ENCODE measurements at places on chromosomes 13 and 19.

DNA sequence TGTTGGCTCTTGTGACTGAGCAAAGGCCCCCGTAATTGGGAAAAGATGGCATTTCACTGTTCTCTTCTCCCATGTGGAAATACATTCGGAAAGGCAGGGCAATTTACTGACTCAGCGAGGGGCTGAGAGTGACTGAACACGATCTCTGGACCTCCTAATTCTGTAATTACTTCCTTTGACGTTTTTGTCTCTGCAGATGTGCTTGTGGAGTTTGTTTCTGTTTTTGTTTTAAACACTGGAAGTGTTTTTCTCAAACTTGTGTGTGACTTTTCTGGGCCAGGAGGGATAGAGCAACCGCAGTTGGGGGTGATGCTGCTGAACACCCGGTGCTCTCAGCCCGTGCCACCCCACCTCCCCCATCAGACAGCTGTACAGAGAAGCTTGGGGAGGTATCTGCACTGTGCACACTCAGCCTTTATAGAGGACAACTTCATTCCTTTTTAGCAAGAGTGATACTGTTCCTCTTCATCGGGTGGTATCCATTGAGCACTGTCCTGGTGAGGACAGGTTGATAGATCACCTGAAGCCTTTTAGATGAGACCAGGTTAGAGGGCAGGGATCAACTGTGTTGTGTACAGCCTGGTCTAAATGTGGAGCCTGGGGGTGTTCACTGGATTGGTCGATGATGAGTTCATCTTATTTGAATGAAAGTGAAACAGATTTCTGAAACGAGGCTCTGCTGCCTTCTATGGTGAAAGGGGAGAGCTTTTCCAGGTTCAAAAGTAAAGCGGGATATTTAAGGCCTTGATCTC lies 117.4 kb downstream of the ESD start:
- DNase-seq = no peak

GRCh38 chr19:15934332-15935078 lies at the start of gene CYP4F11:
Gene CYP4F11, minus strand, starts transcription at chr19:15934529. Its CDS starts 121 bp downstream, at chr19:15934408.
- DNase-seq = no peak

GRCh38 chr13:22486490-22486889 lies 694.3 kb upstream of the SGCG start:
- DNase-seq = no peak

DNA sequence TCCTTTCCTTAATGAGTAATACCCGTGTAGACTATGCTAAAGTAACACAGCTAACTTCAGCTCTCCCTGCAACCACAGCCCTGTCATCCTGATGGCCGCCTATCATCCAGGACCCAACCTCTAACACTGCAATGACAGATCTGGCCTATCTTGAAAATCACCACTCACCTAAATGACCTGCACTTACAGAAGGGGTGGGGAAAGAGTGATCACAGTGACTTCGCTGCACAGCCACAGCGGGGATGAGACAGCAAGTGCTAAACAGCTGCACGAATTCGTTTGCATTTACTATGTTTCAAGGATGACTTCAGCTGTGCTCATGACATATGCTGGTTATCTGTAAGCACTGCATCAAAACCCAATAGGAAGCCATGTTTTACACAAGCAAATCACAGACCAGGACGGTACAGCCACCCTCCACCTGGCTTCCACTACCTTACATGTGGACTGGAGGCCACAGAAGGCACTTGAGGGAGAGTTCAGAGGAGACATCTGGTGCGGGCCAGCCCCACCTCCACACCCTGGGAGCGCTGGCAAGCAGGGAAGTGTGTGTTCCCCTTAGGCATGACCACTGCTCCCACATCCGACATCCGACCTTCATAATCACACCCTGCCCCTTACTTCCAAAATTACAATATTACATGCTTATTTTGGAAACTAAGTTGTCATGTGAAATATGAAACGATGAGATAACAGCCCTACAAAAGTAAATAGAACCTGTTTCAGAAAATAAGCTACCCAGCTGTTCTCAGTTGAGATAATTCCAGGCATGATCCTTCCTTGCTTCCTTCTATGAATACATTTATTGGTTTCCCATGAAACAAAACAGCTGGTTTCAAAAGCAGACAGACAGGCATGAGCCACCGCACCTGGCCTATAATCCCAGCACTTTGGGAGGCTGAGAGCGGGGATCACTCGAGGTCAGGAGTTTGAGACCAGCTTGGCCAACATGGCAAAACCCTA lies 95.7 kb downstream of the STK24 start:
- peak; percentile 63 for DNase-seq

GRCh38 chr13:30870049-30870884 lies 35.8 kb upstream of the MEDAG start:
- DNase-seq = no peak

DNA sequence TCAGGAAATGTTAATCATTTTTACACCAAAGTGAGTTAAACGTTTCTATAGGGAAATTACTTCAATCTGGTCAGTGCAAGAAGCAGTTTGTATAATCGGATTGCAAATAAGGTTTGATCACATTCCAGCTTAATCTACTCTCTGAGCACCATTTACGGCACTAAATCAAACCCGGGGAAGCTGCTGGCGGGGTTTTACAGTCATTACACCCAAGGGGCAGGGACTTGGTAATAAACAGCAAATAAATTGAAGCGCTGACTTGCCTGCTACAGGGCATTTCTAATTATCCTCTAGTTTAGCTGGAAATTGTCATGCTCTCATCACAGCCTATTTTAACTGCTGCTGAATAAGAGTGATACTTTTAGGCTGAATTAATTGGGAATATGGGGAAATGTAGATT lies 152.1 kb upstream of the SOX21 start:
- no peak for DNase-seq
